Tibial nerve (tissue), 4 donors: ENCODE measurements at places on chromosomes 5 and 9. TPM values are rescaled to one million over a fixed set of nuclear protein-coding genes. Genes with fewer than 3 reads are reported as not detected.

The CNTNAP3B gene
- total RNA-seq: 15.1 TPM

The ANKRD31 gene
- total RNA-seq: 0.39 TPM

The GALT gene
- total RNA-seq: 60.1 TPM

The PCDHB14 gene
- total RNA-seq: 12.9 TPM

The PCDHB11 gene
- 7.4 TPM for total RNA-seq

The RMRP gene
- total RNA-seq: 2,915 TPM

The ANKRD33B gene
- total RNA-seq: 34.9 TPM

The CCDC192 gene
- 2.1 TPM for total RNA-seq

The TICAM2 gene
- 1.6 TPM for total RNA-seq

The SMIM33 gene
- not detected for total RNA-seq

The BHMT gene
- 5.9 TPM for total RNA-seq

The DENND4C gene
- 68.6 TPM for total RNA-seq

The SCGB3A2 gene
- not detected for total RNA-seq

The DMRTA1 gene
- 0.78 TPM for total RNA-seq

The GABRP gene
- 0.30 TPM for total RNA-seq

The CNTLN gene
- total RNA-seq: 32.0 TPM

The FGD3 gene
- total RNA-seq: 7.3 TPM

The SPINK6 gene
- not detected for total RNA-seq

The FOXD4L3 gene
- total RNA-seq: not detected

The IDNK gene
- 2.9 TPM for total RNA-seq

The KLF9 gene
- total RNA-seq: 387 TPM

The SLC2A6 gene
- 6.3 TPM for total RNA-seq

The PRDM9 gene
- not detected for total RNA-seq

The SLC4A9 gene
- total RNA-seq: not detected

The FSD1L gene
- total RNA-seq: 6.6 TPM

The ADAMTS6 gene
- total RNA-seq: 5.7 TPM

The LECT2 gene
- total RNA-seq: not detected

The PCDHB6 gene
- total RNA-seq: 1.8 TPM

The RGS7BP gene
- total RNA-seq: 0.60 TPM

The CACNA1B gene
- total RNA-seq: under 0.01 TPM

The ZNF483 gene
- 10.1 TPM for total RNA-seq

The INSL4 gene
- total RNA-seq: not detected

The N4BP3 gene
- 0.98 TPM for total RNA-seq

The ECM2 gene
- total RNA-seq: 59.0 TPM

The PDE6A gene
- total RNA-seq: not detected
